ENCODE measurements at places on chromosomes 7 and 10.

DNA sequence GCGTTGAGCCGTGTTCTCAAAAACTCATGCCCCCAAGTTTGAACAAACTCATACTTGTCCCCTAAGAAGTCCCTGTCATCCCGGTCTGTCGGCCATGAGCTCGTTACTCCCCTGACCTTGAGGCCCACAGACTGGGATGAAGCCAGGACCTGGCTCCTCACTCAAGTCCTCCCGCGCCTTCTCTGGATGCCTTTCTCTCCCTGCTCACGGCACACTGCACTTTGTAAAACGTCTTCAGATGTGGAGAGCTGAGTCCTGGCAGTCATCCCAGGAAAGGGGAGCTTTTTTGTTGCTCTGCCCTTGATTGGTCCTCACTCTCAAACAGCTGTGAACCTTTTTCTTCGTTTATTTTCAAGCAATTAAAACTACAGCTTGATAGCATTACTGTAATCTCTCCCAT is 110.8 kb downstream of the JAZF1 start:
- DNase-seq: peak; percentile 24

DNA sequence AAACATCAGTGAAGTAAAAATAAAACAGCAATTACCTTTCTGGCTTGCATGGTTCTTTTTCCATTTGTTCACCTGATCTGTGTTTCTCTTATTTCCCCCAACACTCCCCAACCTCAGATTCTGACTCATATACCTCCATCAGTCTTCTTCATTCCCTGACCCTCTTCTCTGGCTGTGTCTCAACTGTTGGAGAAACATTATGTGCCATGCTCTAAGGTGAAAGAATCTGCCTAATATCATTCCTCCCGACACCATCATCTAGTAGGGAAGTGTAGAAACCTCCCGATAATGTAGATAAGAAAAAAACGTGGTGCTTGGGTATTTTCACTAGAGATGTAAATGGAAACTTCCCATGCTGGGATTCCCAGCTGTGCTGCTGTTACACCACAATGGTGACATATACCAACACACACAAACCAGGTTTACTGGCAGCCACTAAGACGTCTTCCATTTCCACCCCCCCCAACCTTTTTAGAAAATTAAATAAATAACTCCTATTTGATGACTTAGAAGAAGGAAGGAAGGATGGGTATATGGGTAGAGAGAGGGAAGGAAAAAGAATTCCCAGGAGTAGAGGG is 63.4 kb downstream of the OSBPL3 start:
- no peak for DNase-seq

GRCh38 chr10:114856544-114857287 is 35.1 kb downstream of the FHIP2A start:
- no peak for DNase-seq

DNA sequence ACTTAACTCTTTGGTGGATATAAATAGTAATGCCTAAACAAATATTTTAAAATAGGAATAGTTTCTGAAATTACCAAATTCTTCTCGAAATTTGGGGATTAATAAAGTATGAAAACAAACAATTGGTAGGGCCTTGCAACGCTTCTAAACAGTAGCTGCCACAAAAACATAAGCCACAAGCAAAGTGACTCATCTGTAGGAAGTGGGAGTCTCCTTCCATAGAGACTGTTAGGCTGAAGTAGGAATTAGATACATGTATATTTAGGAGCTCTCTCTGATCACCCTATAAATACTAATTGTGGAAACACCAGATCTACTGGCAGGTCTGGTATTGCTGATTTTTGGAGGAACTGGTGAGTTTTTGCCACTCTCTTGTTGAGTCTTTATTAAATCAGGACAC is 5.7 kb upstream of the LMOD2 start:
- no peak for DNase-seq

DNA sequence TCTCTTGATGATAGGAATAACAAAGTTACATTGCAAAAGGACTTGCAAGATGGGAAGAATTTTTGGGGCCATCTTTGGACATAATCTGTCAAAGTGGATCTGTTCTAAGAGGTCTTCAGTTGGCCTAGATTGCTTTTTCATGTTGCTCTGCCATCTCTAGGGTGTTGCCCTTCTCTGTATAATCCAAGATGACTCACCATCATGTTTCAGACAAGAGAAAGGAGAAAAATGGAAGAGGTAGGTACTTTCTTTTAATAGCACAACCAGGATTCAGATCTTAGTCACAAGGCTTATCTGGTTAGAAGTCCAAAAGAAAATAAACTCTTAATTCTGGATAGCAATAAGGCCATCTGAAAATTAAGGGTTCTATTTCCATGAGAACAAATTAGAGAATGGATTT is 38.7 kb upstream of the FOXP2 start:
- DNase-seq: no peak

GRCh38 chr10:131195116-131195515 is 116.4 kb downstream of the TCERG1L start:
- peak; percentile 12 for DNase-seq

- no peak for DNase-seq
Measured at GRCh38 chr10:120511165-120511564, 54.1 kb downstream of the PLPP4 start.

- DNase-seq: no peak
Measured at GRCh38 chr10:17703706-17704105, 48.3 kb upstream of the TMEM236 start.

DNA sequence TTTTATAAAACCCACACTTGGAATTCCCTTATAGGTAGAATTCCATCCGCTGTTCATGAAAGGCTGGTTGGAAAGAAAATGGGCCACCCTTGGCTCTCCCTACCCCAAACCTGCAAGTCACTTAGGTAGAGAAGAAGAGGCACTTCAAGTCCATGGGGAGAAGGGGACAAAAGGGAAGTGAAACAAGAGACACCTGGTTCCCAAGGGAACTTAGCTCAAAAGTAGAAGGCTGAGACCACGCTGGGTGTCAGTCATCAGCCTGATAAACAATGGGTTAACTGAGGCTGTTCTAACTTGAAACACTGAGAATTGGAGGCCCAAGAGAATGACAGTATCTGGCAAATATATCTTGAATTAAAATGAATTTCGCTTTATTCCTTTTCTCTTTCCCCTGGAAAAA is 330.8 kb upstream of the NFE2L3 start:
- DNase-seq: no peak

DNA sequence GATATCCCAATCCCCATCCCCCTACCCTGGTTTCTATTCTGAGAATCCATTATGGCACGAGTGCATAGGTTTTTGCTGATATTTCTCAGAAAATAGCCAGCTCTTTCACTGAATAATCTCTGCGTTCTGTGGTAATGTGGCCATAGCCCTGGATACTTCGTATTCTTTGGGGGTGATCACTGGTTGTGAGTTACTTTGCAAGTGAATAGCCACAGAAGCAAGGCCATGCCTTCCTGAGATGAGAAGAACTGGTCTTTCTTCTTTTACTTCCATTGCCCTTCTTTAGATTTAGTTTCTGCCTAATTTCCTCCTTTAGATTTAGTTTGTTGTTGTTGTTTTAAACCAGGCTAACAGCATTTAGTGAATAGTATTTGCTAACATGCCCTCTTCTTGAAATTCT is 323.4 kb downstream of the CDC14C start:
- DNase-seq: no peak

- no peak for DNase-seq
Measured at GRCh38 chr10:14487488-14487883, 156.8 kb upstream of the FRMD4A start.

GRCh38 chr7:1318051-1318450 is 85.4 kb downstream of the UNCX start:
- no peak for DNase-seq

GRCh38 chr7:109549471-109550193 is 980.0 kb downstream of the DNAJB9 start:
- DNase-seq: no peak

GRCh38 chr7:111333010-111333409 is 229.3 kb downstream of the IMMP2L start:
- DNase-seq: no peak

DNA sequence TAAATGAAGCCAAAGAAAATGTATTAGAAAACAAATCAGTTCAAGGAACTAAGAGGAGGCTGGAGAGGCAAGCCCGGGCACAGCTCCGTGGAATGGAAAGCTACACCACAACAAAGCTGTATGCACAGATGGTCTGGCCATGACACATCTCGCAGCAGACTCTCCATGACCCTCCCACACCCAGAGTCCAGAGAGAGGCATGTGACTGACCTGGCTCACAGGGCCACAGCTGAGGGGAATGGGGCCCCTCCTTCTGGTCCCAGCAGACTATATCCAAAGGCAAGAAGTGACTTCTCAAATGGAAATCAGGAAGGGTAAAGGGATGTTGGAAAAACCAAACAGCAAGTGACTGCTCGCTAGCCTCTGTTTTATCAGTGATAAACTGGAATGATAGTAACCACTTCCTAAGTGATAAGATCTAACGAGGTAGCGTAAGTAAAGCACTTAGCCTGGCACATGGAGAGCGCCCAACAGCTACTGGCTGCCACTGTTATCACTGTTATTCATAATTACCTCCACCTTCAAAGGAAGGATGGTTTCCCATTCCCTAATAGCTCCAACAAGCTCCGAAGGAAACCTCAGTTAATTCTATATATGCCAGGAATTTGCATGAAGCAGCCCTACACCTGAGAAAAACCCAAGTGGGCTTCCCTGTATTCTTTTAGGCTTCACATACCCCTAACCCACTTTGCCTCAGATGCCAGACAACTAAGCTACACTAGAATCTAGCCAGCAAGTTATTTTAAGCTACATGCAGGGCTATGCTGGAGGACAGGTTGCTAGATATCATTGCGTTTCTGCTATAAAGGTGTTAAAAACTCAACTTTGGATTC is 8.4 kb downstream of the OSBPL3 start:
- no peak for DNase-seq

DNA sequence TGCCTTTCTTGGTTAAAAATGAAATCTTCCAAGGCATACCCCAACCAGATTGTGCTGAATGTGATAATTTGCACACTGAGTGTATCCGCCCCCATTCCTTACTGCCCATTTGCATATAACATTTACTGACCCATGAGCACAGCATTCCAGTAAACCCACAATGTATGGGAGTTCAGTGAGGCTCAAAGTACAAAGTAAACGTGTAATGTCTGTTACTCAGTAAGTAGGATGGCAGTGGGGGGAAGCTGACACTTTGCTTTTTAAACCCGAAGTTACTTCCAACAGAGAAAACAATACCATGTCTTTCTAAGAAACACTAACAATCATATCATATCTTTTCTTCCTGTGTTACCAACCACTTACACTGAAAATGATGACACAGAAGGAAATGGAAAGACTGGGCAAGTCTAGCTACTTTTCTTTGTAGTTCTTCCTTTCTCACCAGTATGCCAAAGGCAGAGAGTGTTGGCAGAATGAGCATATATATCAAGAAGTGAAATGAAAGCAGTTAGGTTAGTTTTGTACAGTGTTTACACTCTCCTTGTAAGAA is 27.1 kb upstream of the SOSTDC1 start:
- no peak for DNase-seq

- peak; percentile 1 for DNase-seq
Measured at GRCh38 chr10:1643908-1644179, 93.5 kb downstream of the ADARB2 start.

DNA sequence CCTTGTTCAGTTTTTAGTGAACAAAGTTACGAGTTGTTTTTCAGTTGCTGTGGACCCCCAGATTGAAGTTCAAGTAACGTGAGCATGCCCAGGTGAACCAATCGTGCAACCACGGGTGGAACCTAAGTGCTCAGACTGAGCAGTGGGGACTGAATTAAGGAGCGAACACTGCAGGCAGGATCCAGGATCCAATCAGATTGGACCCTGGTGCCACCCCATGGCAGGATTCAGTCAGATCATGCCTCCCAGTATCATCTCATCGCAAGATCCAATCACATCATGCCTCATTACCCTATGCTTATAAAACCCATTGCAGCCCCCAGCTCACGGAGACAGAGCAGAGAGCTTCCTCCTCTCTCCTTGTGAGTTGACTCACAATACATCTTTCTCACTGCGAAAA is 80.9 kb downstream of the PFKFB3 start:
- no peak for DNase-seq

DNA sequence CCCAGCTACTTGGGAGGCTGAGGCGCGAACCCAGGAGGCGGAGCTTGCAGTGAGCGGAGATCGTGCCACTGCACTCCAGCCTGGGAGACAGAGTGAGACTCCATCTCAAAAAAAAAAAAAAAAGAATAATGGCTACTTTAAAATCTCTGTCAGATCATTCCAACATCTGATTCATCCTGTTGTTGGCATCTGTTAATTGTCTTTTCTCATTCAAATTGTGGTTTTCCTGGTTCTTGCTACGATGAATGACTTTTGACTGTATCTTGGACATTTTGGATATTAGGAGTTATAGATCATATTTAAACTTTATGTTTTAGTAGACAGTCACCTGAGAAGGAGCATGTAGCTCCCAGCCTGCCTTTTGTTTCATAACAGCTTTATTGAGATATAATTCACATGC is 8.5 kb downstream of the TPST1 start:
- no peak for DNase-seq

Data from left colon (tissue), 2 donors.